ENCODE measurements at places on chromosomes 1 and 21. TPM values are rescaled to one million over a fixed set of nuclear protein-coding genes. Genes with fewer than 3 reads are reported as not detected.

Gene PGLYRP4
- total RNA-seq, result not detected

Gene UBE2J2
- 40.0 TPM for total RNA-seq

Gene SPATA17
- 2.3 TPM for total RNA-seq

Gene UTS2
- total RNA-seq, result not detected

DNA sequence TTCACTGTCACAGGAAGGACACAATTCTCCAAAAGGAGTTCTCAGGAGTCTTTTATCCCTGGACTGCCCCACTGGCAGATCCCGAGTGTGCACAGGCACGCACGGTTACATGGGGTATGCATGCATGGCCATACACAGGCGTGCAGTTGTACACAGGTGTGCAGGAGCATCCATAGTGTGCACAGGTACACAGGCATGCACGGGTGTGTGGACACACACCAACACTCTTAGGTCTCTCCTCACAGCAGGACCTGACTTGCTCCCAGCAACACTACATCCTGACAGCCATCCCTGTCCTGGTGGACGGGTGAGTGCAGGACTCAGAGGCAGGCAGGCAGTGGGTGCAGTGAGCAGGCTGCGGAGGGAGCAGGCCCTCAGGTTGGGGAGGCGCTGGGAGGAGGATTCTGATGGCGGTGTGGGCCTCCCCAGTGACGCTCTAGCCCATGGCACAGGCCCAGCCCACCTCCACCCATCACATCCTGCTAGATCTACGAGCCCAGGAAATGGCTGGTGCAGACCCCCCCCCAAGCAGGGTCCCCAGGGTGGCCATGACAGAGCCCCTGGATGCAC, 28.4 kb downstream of the SLC19A1 start:
- DNase-seq, result no peak

GRCh38 chr1:15953791-15954241, 22.1 kb downstream of the ZBTB17 start:
- peak; percentile 15 for DNase-seq

DNA sequence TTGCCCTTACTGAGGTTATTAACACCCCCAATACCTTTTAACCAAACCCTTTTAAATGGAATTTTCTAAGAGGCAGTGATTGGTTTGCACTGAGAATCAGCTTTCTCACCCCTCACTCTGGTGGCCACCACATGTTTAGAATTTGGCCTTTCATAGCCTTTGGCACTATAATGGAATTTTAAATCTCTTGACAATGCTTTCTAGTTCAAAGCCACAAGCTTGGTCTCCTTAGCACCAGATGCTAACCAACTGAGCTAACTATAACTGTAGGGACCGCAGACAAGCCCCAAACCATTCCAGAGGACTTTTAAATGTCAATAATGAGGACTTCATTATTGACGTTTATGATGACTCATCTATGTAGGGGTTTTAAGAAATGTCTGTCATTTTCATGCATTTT, 238.7 kb upstream of the SNX7 start:
- no peak for DNase-seq

All from stomach (tissue), 19 donors.